Stimulated activated CD4-positive, alpha-beta T cell treated with anti-CD3 and anti-CD28 coated beads, Interleukin-1b, Interleukin-23, amount 100 ng/mL, for 4 hours (primary cell): ENCODE measurements at places on chromosomes 3 and 15.

DNA sequence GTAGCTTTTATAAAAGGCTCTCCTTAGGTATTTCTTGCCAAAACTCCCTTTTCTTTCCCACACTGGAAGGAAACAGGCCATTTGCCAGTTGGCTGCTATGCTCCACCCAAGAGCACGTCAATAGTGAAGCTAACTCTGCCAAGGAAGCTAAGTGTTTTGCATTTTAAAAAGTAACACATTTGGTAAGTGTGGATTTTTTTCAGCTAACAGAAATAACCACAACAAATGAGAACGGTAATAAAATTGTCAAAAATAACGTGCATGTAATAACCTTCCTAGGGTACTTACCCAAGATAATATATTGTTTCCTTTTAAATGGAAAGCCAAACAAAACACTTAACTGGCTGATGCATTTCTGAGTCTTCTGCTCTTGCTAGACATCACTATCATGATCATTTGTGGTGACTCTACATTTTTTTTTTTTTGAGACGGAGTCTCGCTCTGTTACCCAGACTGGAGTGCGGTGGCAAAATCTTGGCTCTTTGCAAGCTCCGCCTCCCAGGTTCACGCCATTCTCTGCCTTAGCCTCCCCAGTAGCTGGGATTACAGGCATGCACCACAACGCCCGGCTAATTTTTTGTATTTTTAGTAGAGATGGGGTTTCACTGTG, 4.6 kb downstream of the DPP8 start:
- no peak for DNase-seq

DNA sequence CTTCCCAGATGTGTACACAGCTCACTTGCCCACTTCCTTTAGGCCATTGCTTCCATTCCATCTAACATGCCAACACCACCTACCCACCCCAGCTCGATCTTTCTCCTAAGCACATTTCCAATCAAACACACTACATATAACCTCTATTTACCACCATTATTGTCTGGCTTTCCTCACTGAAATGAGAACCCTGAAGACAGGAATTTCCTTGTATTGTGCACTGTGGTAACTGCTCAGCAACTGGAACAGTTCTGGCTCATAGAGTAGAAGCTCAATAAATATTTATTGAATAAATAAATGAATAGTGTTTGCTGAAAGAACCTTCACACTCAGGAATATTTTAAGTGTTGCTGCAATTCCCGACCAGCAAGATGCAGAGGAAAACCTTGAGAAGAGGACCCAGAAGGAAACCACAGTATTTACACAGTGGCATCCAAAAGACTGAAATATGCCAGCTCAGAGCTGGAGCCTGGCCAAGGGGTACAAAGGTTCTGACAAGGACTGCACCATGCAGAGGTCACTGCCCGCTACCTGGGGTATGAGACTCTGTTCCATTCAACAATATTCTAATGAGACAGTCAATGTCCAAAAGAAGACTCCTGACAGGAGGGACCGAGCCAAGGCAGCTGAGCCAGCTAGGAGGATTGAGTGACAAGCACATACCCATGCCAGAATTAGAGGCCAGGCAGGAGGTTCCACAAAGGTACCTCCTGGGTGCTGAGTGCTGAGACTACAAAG, 168.8 kb downstream of the NUP210 start:
- DNase-seq, result no peak

GRCh38 chr3:159837725-159838124, 150.9 kb upstream of the IL12A start:
- no peak for DNase-seq

- no peak for DNase-seq
These were observed 20.8 kb downstream of the LYSMD4 start for GRCh38 chr15:99712415-99712814.

DNA sequence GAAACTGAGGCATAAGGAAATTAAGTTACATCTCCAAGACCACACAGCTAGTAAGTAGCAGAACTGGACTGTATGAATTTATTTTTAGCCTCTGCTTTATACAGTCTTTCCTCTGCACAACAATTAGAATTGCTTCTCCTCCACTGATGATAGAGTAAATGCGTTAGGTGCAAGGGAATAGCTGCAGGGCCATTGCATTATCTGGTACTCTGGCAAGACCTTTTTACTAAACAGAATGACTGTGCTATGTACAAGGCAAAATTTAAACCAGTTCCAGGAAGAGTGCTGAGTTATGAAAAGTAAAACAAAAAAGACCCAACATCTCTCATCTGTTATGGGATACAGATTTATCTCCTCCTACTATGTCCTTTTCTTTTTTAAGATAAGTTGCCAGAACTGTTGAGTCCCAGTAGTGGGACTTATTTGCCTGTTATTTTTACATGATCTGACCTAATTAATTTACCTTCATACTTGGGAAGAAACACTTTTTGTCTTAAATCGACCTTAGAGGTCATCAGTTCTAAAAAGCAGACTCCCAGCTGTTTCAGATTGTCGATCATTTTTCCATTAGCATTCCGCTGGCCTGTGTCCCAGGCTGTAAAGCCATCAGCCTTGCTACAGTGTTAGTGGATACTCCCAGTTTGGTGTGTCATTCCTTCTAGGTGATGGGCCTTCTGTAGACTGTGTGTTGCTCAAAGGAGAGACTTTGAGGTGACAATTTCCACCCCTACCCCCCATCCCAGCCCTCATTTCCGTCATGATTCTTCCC, 147.5 kb upstream of the NUDT16 start:
- DNase-seq, result no peak

- no peak for DNase-seq
These were observed 10.2 kb upstream of the PLXND1 start for GRCh38 chr3:129616713-129617112.

DNA sequence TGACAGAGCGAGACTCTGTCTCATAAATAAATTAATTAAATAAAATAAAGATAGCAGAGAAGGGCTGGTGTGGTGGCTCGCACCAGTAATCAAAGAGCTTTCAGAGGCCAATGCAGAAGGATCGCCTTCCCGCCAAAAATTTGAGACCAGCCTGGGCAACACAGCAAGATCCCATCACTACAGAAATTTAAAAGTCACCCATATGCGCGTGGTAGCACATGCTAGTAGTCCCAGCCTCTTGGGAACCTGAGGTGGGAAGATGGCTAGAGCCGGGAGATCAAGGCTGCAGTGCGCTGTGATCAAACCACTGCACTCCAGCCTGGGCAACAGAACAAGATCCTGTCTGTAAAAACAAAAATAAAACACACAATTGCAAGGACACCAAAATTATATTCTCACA, 9.6 kb downstream of the SMARCC1 start:
- DNase-seq, result no peak

DNA sequence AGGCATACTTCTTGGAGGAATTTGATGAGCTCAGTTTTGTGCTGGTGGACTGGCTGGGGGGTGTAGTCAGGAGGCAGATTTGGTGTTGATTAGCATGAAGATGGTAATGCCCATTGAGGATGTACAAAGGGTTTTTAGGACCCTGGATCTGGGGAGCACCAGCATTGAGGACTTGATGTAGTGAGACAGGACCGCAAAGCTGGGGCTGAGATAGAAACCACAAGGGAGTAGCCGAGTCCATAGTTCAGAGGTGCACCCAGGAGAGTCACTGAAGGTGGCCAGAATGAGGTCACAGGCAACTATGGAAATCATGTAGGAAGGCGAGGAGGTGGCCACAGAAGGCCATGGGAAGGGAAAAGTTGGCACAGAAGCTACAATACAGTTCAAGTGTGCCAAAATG, 2.7 kb upstream of the CDC25A start:
- DNase-seq, result no peak

DNA sequence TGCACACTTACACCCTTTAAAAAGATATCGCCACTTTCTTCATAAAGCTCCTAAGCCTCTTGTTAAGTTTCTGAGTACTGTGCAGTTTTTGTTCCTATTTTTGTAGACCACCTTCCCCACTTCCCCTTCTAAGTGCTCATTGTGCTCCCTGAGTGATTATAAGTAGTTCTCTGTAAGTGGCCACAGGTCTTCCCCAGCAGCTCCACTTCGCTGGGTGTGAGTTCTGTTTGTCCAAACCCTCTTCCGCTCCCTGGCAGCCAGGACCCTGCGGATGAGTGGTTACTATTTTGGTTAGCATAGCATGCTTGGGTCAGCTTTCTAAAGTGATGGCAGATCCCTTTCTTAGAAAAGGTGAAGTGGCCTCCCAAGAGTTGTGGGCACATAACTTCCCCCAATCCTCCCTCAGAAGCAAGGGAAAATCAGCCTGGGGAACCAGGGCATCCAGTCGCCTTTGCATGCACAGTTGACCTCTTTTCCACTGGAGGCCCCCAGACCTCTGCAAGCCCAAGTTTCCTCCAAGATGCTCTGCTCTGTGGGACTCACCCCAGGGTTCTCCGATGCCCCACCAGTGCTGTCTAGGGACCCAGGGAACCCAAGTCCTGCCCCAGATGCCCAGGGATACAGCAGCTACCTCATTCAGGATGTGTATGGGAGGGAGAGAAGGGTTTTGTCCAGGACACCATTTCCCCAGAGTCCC, 69.6 kb downstream of the ATP10A start:
- no peak for DNase-seq

GRCh38 chr3:98026425-98027084, 8.6 kb downstream of the GABRR3 start:
- no peak for DNase-seq
